NCI-H2029 (cell line): ENCODE measurements at places on chromosomes 16 and 17.

DNA sequence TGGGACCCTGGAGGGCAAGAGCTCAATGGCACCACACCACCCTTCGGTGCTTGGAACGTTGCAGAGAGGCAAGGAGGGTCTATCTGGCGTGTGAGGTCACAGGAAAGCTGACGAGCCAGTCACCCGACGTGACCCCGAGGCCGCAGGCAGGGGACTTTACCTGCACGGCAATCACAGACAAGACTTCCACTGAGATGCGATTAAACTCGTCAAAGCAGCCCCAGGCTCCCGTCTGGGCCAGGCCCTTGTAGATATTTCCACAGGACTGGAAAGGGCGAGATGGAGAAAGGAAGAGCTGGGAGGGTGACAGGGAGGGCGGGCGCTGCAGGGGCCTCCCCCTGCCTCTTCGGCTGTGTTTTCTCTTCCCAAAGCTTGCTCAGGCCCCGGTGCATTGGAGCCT, 78.3 kb downstream of the DNAH17 start:
- DNase-seq: no peak

- no peak for DNase-seq
Measured at GRCh38 chr16:81532491-81533174, 88.0 kb downstream of the CMIP start.

GRCh38 chr16:22192261-22193062, 13.6 kb upstream of the EEF2K start:
- DNase-seq: peak; percentile 23

GRCh38 chr16:79439901-79440300, 160.6 kb downstream of the MAF start:
- DNase-seq: no peak

DNA sequence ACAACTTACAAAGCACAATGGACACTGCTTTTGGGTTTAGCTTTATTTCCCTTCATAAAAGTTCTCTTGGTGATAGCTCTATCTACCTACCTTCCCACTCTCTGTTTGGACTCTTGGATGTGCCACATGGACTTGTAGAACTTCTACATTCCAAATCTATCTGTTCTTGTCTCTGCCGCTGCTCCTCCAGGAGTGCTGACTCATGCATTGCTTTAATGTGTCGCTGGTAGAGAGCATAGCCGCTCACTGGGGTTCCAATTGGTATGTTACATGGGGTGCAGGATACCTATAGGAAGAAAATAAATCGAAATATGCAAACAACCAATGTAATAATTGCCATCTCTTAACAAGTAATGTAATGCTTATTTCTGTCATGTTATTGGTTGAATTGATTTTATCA, 92.1 kb downstream of the TTC19 start:
- DNase-seq: no peak

DNA sequence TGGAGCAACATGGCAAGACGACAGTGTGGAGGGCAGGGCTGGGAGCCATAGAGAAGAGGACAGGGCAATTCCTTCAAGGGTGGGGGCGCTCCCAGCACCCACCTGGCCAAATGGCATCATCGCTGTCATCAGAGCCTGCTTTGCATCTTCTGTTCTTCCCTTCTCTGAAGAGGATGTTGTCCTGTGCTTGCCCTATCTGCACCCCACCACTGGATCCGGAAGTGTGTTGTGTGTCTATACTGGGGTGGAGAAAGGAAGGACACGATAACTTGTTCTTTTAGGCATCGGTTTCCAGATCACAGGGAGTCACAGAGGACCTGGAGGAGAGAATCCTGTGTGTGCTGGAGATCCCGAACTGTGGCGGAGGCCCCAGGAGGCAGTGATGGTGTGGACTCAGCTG, 25.7 kb upstream of the ANKRD40CL start:
- no peak for DNase-seq

DNA sequence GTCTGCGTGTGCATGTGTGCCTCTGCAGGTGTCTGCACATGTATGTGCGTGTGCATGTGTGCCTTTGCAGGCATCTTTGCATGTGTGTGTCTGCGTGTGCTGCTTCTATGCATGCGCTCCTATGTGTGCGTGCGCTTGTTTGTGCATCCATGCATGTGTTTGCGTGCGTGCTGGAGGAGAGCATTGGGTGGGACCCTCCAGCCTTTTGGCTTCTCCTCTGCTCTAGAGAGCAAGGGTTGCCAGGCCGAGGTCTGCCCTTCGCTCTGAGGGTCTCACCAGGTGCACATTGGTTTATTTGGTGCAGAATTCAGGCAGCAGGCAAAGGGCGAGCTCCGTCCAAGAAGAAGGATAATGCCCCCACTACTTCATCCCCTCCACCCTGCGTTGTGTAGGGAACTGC, 1.1 kb upstream of the RAB40B start:
- no peak for DNase-seq

DNA sequence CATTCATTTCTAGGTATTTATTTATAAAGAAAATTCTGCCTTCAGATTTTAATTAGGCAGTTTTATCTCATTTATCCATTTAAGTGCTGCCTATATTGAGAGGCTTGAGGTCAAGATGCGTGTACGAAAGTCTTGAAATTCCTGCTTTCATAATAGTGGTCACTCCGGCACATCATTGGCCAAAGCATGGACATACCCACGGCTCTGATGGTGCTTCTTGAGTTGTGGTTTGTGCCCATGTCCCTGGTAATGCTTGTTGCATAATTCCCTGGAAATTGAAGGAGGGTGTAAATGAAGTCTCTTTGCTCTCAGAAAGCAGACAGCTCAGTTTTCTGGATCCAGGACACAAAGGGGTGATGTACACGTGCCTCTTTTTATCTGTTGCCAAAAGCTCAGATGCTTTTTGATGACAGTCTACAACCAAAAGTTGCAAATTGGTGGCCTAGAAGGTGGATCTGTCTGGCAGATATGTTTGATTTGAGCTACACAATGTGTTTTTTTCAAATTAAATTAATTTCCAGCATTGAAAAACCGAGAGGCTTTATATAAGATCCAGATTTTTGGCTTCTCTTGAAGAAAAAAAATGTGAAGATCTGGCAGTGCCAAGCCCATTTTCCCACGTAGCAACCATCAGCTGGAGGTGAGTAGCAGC, 94.4 kb downstream of the SHISA9 start:
- no peak for DNase-seq

- DNase-seq: no peak
Measured at GRCh38 chr17:17043461-17044271, 1.4 kb downstream of the MPRIP start.

DNA sequence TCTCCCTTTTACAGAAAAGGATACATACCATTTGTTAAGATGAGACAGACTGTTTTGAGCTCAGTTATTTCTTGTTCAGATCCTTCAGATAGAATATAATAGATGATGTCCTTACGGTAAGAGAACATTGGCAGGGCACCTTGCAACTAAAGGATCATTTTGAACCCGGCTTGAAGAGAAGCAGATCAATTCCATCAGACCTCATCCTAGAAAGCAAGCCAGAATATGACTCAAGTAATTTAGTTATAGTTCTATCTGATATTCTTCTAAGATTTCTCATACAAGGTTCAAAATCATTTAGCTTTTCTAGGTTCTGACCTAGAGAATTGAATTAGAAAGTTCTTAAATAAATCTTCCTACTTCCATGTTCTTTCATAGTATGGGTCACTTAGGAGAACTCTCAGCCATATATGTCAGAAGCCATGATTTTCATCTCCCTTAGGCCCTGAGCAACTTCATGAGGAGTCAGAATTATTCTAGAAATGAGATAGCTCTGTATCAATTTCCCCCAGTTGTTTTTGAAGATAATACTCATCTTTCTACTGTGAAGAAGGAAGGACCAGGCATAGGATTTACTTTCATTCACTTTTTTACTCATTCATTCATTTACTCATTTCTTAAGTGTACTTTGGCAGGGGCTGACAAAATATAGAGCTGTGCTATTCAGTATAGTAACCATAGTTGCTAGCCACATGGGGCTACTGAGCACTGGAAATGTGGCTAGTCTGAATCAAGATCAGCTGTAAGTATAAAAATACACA, 2.5 kb upstream of the CMTM1 start:
- no peak for DNase-seq

GRCh38 chr16:66961065-66961744, at the start of gene CES3:
CES3 (plus strand) TSS chr16:66961266; CDS start chr16:66961308, 42 bp downstream.
- DNase-seq: peak; percentile 57

DNA sequence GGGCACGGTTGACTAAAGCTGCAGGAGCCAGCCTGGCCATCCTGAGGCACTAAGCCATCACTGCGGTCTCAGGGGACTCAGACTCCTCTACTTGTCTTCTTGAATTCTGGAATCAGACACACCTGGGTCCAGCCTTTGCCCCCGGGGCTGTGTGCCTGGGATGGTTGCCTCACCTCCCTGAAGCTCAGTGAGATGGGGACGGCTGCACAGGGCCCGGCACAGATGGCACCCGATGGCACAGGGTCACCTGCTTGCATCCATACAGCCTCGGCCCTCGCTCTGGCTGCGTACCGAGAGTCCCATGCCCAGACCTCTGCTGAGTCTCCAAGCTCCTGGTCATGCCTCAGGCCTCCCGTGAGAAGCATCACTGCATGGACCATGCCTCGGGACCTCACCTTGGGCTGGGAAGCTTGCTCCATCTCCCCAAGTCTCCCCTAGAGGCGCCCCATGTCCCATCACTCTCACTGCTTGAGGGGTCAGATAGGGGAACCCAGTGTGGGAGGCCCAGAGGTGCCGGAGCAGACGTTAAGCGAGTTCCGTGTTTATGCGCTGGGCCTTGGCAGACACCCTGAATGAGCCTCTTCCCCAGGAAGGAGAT, 316.3 kb downstream of the SEC14L1 start:
- DNase-seq: no peak

GRCh38 chr16:726438-727290, at the start of the genes CCDC78 and HAGHL:
CCDC78 (minus strand) TSS chr16:726443; CDS start chr16:726367, 76 bp downstream.
HAGHL (plus strand) TSS chr16:727106; CDS start chr16:727510, 404 bp downstream.
- no peak for DNase-seq

GRCh38 chr17:76304226-76305134, 3.6 kb downstream of the QRICH2 start:
- no peak for DNase-seq

GRCh38 chr16:19613834-19614233, 58.3 kb downstream of the VPS35L start:
- DNase-seq: no peak

DNA sequence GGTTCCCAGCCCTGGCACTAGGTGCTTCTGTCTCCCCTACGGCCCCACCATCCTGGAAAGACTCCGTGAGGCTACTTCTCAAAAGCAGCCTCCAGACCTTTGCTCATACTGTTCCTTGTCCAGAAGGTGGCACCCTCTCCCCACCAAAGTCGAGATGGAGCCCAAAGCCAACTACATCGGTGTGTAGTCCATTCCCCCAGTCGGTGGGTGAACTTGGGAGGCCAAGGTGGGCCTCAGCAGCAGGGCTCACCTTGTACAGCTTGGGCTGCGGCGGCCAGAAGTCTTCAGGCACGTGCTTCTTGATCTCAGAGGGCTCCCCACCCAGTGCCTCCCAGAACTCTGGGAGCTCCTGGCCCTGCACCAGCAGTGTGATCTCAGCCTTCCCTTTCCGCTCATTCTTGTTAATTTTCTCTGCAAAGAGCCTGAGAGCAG, 10.2 kb downstream of the FLII start:
- DNase-seq: no peak

- DNase-seq: no peak
Measured at GRCh38 chr17:61464130-61464842, 12.1 kb downstream of the TBX4 start.

GRCh38 chr17:29607557-29608195, 14.7 kb downstream of the ANKRD13B start:
- no peak for DNase-seq

- no peak for DNase-seq
Measured at GRCh38 chr16:22665803-22666202, 148.2 kb upstream of the HS3ST2 start.

DNA sequence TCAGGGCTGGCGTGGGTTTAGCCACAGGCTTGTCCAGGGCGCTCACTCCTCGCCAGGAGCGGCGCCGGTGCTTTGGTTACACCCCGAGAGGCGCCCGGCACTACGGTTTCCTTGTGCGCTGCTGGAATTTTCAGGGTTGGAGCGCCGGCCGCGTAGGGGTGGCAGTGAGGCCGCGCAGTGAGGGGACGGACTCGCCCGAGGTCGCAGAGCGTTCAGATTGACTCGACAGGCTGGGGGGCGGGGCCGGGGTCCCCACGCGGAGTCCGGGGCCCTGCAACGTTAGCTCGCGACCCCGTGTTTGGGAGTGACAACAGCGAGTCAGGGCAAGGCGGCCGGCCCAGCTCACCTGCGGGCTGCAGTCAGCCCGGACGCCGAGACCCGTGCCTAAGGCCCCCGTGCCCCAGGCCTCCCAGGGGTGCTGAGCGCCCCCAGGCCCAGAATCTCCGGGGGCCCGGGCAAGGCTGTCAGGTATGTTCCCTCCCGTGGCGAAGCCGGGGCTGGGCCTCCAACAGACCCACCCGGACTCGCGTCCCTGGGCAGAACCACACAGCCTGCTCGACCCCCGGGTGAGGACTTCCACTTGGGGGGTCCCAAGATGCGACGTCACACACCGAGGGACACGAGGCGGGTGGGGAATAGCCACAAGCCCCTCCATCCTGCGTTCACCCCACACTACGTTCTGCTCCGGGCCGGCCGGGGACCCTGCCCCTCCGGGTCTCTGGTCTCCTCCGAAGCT, 1.3 kb upstream of the ACTG1 start:
- DNase-seq: no peak

DNA sequence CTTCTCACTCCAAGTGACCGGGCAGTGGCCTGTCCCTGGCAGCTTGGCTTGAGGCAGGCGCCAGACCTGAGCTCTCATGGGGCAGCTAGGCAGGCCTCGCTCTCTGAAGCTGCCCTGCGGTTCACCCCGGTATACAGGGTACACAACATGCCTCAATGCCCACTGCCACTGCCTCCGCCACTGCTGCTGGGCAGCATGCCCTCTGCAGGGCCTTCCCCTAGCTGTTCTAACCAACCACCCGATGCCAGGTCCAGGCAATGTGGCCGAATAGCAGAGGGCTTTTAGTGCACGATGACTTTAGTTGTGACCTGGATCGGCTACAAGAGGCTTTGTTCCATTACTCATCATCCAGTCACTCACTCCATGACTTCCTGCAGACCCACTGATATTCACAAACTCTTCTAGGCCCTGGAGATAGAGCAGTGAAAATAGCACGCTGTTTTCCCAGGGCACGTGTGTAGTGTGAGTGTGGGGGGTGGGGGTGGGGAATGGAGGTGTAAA, 19.7 kb downstream of the CDC42EP4 start:
- DNase-seq: no peak

- DNase-seq: no peak
Measured at GRCh38 chr17:72658675-72659074, 433.8 kb downstream of the SLC39A11 start.
